ENCODE measurements at places on chromosomes 16 and 17.

DNA sequence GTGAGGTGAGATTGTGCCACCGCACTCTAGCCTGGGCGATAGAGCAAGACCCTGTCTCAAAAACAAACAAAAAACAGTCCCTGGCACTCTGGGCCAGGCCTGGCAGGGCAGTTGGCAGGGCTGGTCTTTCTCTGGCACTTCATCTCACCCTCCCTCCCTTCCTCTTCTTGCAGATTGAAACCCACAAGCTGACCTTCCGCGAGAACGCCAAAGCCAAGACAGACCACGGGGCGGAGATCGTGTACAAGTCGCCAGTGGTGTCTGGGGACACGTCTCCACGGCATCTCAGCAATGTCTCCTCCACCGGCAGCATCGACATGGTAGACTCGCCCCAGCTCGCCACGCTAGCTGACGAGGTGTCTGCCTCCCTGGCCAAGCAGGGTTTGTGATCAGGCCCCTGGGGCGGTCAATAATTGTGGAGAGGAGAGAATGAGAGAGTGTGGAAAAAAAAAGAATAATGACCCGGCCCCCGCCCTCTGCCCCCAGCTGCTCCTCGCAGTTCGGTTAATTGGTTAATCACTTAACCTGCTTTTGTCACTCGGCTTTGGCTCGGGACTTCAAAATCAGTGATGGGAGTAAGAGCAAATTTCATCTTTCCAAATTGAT, 24.8 kb downstream of the STH start:
- DNase-seq = no peak

DNA sequence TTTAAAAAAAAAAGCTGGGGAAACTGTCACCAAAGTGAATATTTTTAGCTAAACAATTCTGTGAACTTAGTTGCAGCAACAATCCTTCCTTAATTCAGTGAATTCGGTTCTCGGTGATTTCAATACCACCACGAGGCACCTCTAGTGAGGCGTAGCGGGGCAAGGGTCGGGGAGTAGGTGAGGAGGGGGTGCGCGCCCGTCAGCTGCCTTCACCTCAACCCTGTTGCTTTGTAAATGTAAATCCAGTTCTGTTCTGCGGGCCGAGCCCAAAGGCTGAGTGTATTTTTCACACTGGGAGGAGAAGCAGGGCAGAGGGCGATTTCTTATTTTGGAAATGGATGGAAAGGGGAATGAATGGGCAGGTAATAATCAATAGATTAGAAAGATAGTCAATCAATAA, 17.4 kb downstream of the SALL1 start:
- DNase-seq = no peak

- DNase-seq = no peak
Measured at GRCh38 chr17:28763137-28763799, 19.5 kb downstream of the TRAF4 start.

DNA sequence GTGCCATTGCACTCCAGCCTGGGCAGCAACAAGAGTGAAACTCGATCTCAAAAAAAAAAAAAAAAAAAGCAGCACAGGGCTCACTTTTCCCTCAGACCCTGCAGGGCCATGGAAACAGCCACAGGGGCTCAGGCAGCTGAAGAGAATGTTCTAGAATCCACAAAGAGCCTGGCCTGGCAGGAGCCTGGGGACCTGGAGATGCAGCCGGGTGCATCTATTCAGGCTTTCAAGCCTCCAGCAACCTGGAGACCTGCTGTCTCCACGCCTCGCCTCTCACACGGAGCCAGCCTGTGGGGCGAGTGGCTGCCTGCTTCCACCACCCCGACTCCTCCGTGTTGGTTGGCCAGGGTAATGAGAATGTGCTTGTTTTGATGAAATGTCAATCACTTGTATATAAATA, 44.0 kb upstream of the MEAK7 start:
- no peak for DNase-seq

GRCh38 chr17:6796887-6797490, 21.0 kb downstream of the FBXO39 start:
- DNase-seq = no peak
